Right renal cortex interstitium (tissue), 3 donors: ENCODE measurements at places on chromosomes 6 and 20. TPM values are rescaled to one million over a fixed set of nuclear protein-coding genes. Genes with fewer than 3 reads are reported as not detected.
A peak's percentile ranks its signal among the peaks of the same experiment; 100 is the strongest.

The BMP2 gene
- polyA plus RNA-seq = 19.5 TPM

The MAP3K7 gene
- 54.7 TPM for polyA plus RNA-seq

The EPPIN gene
- 0.10 TPM for polyA plus RNA-seq

The FAM184A gene
- 10.2 TPM for polyA plus RNA-seq

The SLC17A3 gene
- 0.96 TPM for polyA plus RNA-seq

The ADTRP gene
- polyA plus RNA-seq = 1.7 TPM

The PRKN gene
- polyA plus RNA-seq = 9.2 TPM

The DACT2 gene
- 16.1 TPM for polyA plus RNA-seq

DNA sequence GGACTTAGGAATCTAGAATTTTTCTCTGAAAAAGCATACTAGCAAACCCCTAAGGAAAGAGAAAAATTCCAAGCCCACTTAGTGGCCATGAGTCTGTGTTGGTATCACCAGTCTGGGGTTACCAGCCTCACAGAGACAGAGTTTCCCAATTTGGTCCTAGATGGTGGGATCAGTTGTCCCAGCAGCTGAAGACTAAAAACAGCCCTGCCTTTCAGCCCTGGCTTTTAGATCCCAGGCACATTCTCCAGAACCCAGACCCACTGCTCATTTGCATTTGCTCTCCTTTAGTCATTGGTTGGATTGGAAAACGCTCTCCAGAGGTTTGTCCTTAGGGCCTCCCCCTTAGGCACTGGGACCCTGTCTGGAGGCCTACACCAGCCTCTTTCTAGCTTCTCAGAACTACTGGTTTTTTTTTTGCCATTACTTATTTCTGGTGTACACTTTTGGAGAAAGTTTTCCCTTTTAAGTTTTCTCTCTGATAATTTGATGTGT, 39.1 kb upstream of the FOXO3 start:
- no peak for DNase-seq

DNA sequence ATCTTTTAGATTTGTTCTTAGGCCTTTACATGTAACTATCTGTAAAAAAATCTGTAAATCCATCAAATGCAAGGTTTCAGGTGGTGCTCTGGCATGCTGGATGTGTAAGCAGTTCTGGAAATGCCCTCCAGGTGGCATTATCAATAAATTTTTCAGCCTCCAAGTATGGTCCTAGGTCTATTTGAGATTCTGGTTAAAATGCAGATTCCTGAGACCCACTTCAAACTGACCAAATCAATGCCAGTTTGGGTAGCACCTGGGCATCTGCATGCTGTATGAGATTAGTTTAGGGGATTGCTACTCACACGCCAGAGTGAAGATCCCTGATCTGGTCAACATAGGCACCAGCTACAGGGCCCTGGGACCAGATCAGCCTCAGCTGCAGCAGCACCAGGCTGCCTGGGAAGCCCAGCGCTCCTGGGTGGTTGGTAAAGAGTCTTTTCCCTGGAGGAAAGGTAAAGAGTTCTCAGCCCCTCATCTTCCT, 507.3 kb upstream of the CITED2 start:
- no peak for DNase-seq

- peak; percentile 79 for DNase-seq
These were observed 712.0 kb upstream of the NRSN1 start for GRCh38 chr6:23414051-23414445.

DNA sequence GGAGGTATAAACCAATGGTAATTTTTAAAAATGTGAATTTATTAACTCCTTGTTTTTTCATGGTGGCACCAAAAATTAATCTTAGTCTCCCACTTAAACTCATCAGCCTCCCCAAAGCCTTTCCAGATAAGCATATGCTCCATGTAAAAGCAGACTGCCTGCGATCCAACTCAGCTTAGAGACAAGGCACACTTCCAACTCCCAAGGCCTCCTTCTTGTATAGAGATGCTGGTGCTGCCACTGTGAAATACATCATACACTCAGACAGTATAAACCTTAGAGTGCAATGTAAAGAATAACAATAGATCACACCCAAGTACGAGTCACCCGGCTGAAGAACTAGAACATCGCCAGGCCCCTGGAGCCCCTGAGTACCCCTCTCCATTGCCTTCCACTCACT, 2.0 kb downstream of the ANKRD6 start:
- DNase-seq = no peak

DNA sequence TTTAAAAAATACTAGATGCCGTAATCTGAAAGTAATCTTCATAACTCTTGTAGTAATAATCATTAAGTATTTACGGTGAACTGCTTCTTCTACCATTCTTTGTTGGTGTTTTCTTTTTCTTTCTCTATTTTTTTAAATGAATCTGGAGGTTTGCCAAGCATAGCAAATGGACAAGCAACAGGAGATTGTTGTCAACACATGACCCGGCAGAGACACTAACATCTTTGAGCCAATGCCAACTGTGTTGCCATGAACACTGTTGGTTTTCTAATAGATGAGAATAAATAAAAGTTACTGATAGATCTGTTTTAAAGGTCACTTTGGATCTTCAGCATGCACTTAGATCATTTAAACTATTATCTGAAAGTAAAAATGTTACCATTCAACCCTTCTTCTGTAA, 523.6 kb upstream of the EYS start:
- DNase-seq = no peak

- no peak for DNase-seq
These were observed 9.3 kb downstream of the OR2H1 start for GRCh38 chr6:29466241-29466640.

DNA sequence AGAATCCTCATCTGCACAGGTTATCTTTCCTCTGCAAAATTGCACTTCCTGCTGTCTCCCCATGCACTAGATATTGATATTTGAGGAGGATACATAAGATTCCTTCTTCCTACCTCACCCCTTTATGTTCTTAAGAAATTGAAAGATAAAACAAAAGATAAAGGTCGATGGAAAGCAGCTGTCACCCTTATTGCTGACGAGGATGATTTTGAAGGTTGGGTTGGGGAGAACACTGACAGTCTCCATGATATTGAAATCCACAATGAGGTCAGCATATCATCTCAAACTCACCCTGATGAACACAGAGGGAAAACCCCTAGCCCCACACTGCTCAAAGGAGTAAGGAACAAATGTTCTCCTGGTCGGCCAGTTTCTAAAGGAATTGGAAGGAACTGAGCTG, 110.6 kb upstream of the FUT9 start:
- DNase-seq = no peak

DNA sequence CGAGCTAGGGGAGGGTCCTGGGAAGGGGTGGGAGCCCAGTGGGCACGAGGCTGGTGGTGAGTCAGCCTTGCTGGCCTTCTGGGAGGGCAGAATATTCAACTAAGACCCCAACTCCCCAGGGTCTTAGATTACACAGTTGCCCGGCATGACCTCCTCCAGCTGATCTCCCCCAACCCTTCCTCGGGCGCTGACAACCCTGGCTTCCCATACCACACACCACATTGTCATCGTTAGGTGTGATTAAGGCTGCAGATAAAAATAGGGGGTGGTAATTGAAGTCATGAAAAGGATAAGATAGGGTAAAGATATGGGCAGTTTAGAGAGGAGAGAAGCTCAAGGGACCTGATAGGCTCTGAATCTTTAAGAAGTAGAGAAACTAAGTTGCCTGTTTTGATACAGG, 10.5 kb downstream of the CDC40 start:
- no peak for DNase-seq

DNA sequence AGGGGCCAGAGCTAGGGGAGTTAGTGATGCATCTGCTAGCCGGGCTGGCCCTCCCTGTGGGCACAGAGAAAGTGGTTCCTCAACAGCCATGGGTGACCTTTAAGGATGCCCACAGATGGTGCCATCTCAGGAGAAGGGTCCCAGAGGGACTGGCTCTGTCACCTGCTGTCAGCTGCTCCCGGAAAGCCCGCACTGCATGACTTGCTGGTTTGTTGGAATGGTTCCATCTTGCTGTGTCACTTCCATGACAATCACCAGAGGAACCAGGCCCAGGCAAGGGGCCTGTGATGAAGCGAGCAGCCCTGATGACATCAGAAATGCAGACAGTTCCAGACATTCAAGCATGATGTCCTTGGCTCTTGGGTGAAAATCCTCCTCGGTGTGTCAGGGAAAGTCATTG, 125.2 kb downstream of the PHACTR3 start:
- DNase-seq = no peak

DNA sequence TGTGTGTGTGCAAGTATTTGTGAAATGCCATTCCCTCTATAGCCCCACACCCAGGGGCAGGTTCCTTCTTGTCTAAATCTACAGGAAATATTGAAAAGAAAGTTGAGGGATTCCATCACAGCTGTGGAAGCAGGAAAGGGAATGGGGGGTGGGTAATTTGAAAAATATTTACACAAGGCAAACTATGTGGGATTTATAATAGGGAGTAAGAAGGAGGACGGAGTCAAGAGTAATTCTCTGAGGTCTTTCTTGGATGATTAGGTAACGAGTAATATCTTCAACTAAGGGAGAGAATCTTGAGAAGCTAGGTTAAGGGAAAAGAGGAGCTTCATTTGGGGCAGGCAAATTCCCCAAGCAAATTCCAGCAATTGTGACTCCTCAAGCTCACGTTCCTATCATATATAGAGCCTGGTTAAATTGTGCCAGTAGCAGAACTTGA, 113.5 kb upstream of the SGK1 start:
- DNase-seq = no peak

DNA sequence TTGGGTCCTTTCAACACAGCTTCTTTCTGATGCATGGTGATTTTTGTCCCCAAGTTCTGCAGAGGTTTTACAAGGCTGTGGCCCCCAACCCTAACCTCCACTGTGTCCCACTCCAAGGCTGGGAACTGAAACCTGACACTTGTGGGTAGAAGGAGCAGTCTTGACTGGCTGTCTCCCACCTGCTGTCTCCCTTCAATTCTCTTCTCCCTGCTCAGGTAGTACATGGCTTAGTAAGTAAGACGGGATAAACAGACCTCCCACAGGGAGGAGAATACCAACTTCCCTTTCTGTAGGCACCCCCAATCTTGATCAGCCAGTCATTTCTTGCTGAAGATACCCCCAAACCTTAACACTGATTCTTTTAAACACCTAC, 25.0 kb downstream of the TGM6 start:
- DNase-seq = no peak

GRCh38 chr6:52356017-52356416, 5.9 kb upstream of the PAQR8 start:
- no peak for DNase-seq

DNA sequence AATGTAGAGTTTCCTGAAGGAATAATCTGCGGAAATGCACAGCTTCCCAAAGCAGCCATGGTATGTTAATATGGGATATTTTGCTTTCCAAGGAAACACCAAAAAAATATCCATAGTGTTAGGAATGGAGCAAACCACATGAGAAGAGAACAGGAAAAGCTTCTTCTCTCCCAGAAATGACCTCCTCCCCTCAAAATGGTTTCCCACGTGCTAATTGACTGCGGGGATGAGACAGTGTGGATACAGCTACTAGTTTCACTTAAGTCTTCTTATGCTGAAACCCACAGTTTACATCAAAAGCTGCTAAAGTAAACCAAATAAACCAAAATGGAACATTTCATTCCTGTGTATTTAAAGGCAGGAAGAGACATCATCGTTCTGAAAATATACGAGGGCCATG, 69.4 kb downstream of the FYN start:
- no peak for DNase-seq

DNA sequence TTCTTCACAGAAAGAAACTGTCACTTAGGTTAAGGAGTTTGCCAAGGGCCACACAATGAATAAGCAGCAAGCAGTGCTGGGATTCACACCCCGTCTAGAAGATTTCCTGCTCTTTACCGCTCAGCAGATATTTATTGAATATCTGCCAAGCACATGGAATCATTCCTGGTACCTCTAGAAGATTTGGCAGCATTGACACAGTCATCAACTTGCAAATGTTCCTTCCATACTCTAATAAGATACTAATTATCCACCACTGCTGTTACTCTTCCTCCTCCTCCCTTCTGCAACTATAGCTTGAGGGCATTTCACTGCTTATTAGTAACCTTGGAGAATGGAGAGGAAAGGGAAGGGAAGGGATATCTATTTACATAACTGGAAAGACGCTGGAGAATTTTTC, 13.0 kb downstream of the MOXD1 start:
- DNase-seq = no peak

GRCh38 chr6:91098006-91098405, 511.1 kb upstream of the MAP3K7 start:
- no peak for DNase-seq

- DNase-seq = no peak
These were observed 98.1 kb downstream of the HIVEP2 start for GRCh38 chr6:142846883-142847287.

- no peak for DNase-seq
These were observed 117.5 kb upstream of the KCNK16 start for GRCh38 chr6:39440039-39440426.

DNA sequence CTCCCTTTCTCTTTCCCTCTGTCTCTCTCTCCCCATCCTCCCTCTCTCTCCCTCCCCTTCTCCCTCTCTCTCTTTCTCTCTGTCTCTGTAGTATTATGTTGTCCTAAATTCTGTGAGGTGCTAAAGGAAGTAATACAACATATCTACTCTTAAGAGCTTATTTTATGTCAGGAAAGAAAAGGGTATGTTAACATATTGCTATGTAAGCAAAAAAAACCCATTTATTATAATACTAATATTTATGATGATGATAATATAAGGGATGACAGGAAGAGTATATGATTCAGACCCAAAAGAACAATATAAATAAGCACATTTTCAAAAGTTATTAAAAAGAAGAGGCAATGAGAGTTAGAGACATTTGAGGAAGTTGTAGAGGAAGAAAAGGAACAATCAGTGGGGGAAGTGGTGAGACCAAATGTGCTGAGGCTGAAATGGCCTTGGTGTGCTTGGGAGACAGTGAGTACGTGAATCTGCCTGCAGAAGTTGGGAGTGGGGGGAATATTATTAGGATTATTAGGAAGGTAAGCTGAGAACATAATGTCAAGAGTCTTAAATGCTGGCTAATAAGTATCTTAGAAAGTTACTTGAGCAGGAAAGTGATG, 303.6 kb upstream of the FERMT1 start:
- DNase-seq = no peak
